Fibroblast of skin of scalp (primary cell): ENCODE measurements at places on chromosomes 7 and 10.
A peak's percentile ranks its signal among the peaks of the same experiment; 100 is the strongest.

DNA sequence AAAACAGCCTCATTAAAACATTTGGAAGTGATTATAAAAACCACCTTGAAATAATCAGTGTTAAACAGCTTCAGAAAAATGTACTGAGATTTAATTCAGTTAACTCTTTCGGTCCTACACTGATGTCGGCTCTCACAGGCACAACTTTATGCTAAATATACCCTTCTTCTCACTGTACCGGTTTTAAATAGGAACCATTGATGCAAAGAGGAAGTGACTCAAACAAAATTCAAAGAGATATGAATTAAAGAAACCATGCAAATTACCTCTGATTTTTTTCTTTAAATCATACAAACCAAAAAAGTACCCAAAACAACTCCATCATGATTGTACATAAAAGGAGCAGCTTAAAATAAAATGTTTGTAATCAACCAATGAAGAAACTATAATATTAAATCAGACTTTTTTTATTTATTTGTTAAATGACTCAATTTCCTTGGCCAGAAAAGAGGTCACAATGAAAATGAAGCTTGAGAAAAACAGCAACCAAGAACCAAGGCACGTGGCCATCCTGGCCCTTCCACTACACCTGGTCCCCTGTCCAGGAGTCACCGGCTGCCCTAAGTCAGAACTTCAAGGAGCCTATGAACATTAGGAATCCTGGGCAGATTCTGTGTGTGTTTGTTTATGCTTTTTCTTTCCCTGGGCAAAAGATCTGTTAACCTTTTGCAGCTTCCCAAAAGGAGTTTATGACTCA is 73.0 kb upstream of the CABCOCO1 start:
- no peak for DNase-seq

- no peak for DNase-seq
Observed at GRCh38 chr10:78406648-78407008, 373.0 kb downstream of the RPS24 start.

- DNase-seq, result no peak
Observed at GRCh38 chr7:24291271-24291670, 7.3 kb downstream of the NPY start.

GRCh38 chr7:111855842-111856227 is 293.5 kb upstream of the IMMP2L start:
- DNase-seq, result peak; percentile 26

GRCh38 chr10:63666836-63667383 is 145.7 kb downstream of the REEP3 start:
- peak; percentile 89 for DNase-seq

DNA sequence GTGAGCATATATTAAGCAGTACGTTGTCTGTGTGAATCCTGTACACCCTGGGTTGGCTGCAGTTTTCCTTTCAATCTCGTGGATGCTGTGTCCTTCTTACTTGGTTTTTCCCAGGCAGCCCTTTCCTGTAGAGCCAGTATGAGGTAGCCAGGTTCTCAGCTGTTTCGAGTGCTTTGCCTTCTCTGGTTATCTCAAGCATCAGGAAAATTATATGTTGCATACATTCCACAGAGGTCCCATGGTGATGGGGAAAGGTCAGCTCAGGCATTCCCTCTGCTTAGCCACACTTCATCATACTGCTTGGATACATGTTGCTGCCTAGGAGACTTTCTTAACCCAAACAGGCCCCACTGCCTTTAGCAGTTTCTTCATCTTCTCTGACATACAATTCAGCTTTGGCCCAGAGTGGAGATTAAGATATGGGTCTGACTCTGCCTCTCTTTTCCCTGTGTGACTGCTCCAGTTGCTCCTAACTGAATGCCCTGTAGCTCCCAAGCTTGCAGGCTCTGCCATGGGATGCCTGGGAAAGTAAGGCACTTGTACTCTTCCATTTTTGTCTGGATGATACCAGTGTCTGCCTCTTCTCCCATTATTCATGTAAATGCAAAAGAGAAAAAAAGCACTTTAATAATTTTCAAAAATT is 11.3 kb downstream of the GNAI1 start:
- peak; percentile 83 for DNase-seq

DNA sequence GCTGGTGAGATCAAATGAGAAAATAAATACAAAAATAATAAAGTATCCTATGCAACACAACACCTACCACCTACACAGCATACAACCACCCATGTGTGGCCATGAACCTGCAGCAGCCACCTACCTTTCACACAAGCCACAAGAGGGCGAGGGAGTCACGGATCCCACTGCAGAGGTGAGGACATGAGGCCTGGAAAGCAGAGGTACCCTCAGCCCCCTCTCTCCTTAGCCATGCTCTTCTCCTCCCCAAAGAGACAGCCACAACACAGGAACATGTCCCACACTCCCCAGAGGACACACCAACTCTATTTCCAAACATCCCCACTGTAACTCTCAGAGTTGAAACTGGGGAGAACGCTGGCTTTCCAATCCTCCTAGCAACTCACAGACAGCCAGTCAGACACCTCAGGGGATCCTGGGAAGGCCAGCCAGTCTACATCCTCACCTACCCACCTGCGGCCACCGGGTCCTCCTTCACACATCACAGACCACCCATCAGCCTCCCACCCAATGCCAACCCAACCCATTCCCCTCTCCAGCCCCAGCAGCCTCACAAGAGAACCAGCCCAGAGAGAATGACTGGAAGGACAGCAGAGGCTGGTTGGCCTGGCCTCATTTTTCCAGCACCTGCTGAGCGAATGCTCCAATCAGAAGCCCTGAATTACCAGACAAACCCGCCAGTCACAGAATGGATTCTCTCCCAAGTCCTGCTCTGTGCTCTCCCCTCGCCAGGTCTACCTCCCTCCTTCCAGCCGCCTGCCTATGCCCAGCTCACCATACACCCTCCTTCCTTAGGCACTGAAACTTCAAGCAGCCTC is 18.4 kb downstream of the DLG5 start:
- DNase-seq, result no peak

GRCh38 chr7:51307651-51308210 is 8.9 kb downstream of the COBL start:
- DNase-seq, result no peak

- DNase-seq, result no peak
Observed at GRCh38 chr10:123991611-123992570, 100.3 kb upstream of the CPXM2 start.

- DNase-seq, result no peak
Observed at GRCh38 chr10:29616542-29616941, 18.2 kb downstream of the SVIL start.

DNA sequence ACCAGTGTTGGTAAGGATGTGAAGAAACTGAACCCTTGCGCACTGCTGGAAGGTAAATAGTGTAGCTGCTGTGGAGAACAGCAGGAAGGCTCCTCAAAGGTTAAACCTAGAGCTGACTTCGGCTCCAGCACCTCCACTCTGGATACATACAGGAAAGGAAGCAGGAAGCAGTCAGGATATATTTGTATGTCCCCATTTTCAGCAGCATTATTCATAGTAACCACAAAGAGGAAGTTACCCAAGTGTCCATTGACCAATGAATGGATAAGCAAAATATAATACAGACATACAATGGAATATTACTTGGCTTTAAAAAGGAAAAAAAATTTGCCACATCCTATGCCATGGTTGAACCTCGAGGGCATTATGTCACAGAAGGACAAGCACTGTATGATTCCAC is 15.0 kb downstream of the RET start:
- DNase-seq, result no peak

DNA sequence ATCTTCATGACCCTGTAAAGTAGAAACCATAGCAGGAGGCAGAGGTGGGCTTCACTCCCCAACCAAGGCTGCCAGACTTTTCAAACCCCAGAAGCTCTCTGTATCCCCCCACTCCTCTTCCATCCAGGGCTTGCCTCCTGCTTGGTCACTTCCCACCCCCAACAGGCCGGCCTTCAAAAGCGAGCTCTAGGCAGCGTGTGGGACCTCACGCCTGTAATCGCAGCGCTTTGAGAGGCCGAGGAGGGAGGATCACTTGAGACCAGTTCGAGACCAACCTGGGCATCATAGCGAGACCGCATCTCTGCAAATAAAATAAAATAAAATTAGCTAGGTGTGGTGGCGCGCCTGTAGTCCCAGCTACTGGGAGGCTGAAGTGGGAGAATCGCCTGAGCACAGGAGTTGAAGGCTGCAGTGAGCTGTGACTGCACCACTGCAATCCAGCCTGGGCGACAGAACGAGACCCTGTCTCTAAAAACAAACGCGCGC is 743 bp upstream of the POR start:
- DNase-seq, result no peak

GRCh38 chr7:114957444-114957843 is 35.5 kb downstream of the MDFIC start:
- no peak for DNase-seq

DNA sequence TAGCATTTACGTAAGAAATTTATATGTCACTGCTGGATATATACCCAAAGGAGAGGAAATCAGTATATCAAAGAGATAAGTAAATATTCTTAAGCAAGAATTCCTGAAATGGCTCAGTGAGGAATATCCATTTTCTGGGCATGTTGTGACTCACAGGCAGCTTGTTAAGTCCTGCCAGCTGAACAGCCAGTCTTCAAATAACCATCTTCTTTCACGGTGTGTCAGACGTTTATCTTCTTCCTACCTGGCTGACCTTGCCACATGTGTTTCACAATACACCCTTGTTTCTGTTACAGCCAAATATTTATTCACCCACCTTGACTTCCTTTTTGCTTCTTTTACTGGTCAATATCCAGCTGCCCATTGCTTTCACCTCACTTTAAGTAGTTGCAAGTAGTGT is 648.1 kb downstream of the ANKRD7 start:
- DNase-seq, result no peak

GRCh38 chr10:97037365-97038361 is 148.1 kb downstream of the SLIT1 start:
- peak; percentile 80 for DNase-seq

GRCh38 chr10:11175823-11176243 is 158.2 kb downstream of the CELF2 start:
- DNase-seq, result no peak

GRCh38 chr10:83605783-83606630 is 533.3 kb upstream of the GHITM start:
- no peak for DNase-seq

DNA sequence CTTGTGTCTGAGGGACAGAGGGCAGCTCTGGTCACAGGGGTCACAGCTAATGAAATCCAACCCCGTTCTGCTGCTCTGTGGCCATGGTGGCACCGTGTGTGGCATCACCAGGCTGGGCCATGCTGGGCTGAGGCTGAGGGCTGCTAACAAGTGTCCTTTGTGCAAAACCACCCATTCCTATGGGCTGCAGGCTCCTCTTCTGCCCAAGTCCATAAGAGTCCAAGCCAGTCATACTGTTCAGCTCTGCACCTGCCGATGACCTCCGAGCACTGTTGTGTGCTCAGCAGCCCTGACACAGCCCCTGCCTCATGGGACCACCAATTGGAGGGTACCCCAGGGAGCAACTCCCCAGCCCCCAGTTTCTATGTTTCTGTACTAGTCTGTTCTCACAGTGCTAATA is 133.1 kb downstream of the WDR11 start:
- no peak for DNase-seq

DNA sequence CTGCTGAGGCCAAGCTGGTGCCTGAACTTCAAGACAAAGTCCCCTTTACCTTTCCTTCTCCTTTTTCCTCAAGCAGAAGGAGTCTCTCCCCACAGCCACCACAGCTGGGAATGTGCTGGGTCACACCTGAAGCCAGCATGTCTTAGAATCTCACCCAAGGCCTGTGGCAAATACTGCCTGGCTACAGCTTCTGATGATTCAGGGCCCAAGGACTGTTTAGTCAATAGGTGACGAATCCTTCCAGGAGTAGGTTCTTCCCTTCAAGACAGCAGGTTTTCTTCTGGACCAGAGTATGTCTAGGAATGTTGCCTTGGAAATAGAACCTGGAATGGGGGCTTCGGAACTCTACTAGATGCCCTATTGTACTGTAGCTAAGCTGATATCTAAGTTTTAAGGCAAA is 374.6 kb downstream of the KIF20B start:
- DNase-seq, result no peak

- DNase-seq, result no peak
Observed at GRCh38 chr7:81768951-81769778, 682 bp downstream of the HGF start.

GRCh38 chr10:5560817-5561703 is 36.3 kb downstream of the CALML3 start:
- DNase-seq, result no peak

GRCh38 chr7:22121702-22122474 is 176.2 kb upstream of the CDCA7L start:
- DNase-seq, result peak; percentile 7

DNA sequence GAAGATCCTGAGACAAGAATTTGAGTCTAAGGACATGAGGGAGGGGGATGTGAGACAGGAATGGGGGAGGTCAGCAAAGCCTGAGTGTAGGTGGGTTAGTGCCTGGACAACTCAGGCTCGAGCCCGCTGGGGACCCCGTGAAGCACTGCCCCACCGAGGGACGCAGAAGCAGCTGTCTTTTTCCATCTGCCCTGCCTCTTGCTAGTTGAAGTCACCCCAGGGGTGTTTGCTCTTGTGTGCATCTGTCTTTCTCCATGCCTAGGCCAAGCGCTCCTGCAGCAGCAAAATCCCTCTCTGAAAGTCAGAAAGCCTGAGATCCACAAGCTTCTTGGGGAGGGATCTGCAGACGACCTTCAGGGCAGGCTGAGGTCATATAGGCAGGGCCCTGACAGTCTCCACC is 79.0 kb upstream of the CELF2 start:
- DNase-seq, result no peak

DNA sequence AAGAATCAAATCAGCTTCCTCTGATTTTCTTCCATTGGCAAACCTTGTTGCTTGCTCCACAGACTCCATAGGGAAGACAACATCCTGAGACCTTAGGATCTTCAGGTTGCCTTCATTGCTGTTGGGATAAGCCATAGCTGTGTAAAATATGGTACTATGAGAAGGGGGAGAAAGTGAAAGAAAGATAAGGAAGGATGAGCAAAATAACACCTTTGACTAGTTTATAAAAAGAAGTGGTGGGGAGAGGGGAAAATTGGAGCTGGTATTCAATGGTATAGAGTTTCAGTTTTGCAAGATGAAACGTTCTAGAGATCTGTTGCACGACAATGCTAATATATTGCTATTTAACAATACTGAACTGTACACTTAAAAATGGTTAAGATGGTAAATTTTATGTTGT is 180.4 kb upstream of the PHYHIPL start:
- DNase-seq, result no peak

GRCh38 chr7:14837216-14837615 is 65.3 kb downstream of the DGKB start:
- no peak for DNase-seq

GRCh38 chr10:94266091-94266490 is 96.6 kb downstream of the NOC3L start:
- no peak for DNase-seq

GRCh38 chr10:132645247-132645530 is 107.6 kb downstream of the INPP5A start:
- no peak for DNase-seq
